ENCODE measurements at places on chromosomes 6 and 20.
A peak's percentile ranks its signal among the peaks of the same experiment; 100 is the strongest.

DNA sequence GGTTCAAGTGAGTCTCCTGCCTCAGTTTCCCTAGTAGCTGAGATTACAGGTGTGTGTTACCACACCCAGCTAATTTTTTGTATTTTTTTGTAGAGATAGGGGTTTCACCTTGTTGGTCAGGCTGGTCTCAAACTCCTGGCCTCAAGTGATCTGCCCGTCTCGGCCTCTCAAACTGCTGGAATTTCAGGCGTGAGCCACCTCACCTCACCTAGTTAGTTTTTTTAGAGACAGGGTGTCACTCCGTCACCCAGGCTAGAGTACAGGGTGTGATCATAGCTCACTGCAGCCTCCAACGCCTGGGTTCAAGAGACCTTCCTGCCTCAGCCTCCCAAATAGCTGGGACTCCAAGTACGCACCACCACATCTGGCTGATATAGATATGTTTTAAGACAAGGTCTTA is 22.9 kb downstream of the SYTL3 start:
- H3K4me3 ChIP-seq, result no peak overlapping the region
- no peak overlapping the region for H3K27ac ChIP-seq
- H3K4me1 ChIP-seq, result no peaks in the 10 kb centered on the region
- no peaks in the 10 kb centered on the region for H3K36me3 ChIP-seq
- DNase-seq, result no peak

GRCh38 chr20:986733-987355 is 15.3 kb downstream of the RSPO4 start:
- no peaks in the 10 kb centered on the region for H3K36me3 ChIP-seq
- H3K27ac ChIP-seq, result no peak overlapping the region
- no peak for DNase-seq
- no peak overlapping the region for H3K4me3 ChIP-seq
- no peaks in the 10 kb centered on the region for H3K4me1 ChIP-seq

DNA sequence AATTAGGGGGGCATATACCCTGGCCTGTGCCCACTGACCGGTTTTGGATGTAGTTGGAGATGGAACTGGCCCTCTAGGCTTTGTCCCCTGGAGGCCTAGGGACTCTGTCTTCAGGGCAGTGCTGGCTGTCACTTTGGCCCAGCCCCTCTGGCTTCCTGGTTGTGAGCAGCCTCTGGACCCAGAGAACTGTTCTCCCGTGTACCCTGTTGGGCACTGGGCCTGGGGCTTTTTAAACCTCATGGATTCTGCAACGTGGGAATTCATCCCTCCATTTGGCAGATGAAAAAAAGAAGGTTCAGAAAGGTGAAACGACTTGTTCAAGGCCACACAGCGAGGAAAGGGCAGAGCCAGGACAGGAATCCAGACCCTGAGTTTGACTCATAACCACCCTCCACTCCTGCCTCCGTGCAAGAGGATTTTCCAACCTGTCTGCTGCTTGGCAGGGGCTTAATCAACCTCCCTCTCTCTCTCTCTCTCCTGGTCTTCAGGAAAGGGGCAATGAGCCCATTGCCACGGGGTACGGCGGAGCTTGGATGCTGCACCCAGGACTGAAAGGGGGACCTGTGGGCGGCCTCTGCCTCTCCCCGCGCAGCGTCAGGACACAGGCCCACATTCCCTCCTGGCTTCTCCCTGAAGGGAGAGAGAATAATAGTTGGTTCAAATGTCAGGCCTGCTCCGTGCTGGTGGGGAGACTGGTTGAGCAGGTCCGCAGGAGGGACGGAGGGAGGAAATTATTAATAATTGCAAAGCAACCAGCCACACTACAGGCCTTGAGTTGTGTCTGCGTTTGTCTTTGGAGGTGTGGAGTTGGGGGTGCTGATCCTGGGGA is 56.0 kb downstream of the CEBPB start:
- no peaks in the 10 kb centered on the region for H3K27me3 ChIP-seq
- H3K4me1 ChIP-seq, result no peaks in the 10 kb centered on the region
- H3K36me3 ChIP-seq, result no peaks in the 10 kb centered on the region
- no peak overlapping the region for H3K27ac ChIP-seq

- H3K36me3 ChIP-seq, result no peaks in the 10 kb centered on the region
- H3K4me1 ChIP-seq, result peaks cover 8% of the 10 kb centered on the region
- DNase-seq, result no peak
- H3K4me3 ChIP-seq, result no peak overlapping the region
- no peaks in the 10 kb centered on the region for H3K27me3 ChIP-seq
Measured at GRCh38 chr6:157550114-157550989, 169.4 kb downstream of the ZDHHC14 start.

- no peaks in the 10 kb centered on the region for H3K27me3 ChIP-seq
Measured at GRCh38 chr20:8943631-8944030, 125.3 kb upstream of the PLCB4 start.

DNA sequence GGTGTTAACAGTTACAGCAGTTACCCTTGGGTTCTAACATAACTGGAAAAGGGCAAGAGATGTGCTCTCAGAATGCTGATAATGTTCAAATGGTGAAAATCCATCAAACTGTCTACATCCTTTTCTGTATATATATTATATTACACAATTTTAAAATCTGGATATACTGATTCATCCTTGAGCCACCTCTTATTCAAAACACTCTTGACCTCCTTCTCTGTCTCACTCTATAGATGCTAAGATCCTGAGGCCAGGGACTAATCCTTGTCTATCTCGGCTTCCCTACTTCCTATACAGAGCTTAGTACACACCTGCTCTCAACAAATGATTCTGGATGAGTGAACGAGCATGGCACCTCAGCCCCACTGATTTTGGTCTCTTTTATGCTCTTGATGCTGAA is 47.3 kb downstream of the HIVEP2 start:
- H3K27me3 ChIP-seq, result no peaks in the 10 kb centered on the region
- H3K4me1 ChIP-seq, result no peaks in the 10 kb centered on the region
- no peak overlapping the region for H3K27ac ChIP-seq
- DNase-seq, result no peak
- no peak overlapping the region for H3K4me3 ChIP-seq

DNA sequence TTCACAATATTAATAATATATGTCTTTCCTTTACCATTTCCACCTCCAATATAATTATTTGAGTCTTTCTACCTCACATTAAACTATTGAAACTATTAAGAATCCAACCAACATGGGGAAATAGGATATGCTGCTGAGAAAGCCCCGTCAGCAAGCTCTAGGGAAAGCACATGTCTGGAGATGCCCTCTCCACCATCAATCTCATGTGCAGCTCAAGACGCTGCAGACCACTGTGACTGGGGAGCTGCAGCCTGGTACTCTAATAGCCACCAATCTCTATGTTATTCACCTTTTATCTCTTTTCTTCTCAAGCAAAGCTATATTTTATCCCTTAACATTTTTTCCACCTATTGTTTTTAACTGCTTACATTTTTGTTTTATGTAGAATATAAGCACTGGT is 50.3 kb downstream of the COL9A1 start:
- no peak overlapping the region for H3K27ac ChIP-seq
- no peaks in the 10 kb centered on the region for H3K27me3 ChIP-seq
- H3K4me3 ChIP-seq, result no peak overlapping the region
- no peak for DNase-seq
- H3K4me1 ChIP-seq, result no peaks in the 10 kb centered on the region

DNA sequence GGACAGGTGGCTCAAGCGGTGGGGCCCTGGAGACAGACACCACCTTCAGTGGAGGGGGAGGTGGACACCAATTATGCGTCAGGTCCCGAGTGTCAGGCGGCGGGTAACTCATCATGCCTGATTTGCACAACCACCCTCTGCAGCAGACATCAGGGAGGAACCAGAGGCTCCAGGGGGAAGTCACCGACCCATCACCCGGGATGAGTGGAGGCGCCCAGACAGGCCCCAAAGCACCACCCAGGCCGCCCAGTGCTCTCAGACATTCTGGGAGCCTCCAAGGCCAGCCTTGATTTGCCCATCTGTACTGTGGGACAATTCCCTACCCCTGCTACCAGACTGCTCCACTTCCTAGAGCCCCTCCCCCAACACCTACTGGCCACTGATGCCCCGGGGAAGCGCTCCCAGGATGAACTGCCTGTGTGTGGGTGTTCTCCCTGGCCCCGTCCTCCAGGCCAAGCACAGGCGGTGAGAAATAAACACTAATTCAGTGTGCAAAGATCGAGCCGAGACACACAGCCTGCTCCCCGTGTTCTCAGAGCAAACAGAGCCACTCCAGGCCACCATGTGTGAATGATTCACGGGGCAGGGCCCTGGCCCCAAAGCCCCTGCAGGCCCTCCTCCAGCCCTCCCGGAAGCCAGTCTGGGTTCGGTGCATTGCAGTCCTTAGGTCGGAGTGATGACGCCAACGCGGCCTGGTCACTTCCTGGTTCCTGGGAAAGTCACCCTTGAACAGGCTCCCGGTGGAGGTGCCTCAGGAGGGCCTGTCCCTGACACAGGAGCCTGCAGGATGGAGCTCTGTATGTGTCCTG is 107.2 kb downstream of the ASXL1 start:
- no peaks in the 10 kb centered on the region for H3K36me3 ChIP-seq
- DNase-seq, result no peak
- no peaks in the 10 kb centered on the region for H3K4me1 ChIP-seq
- H3K4me3 ChIP-seq, result no peak overlapping the region
- H3K27me3 ChIP-seq, result no peaks in the 10 kb centered on the region

DNA sequence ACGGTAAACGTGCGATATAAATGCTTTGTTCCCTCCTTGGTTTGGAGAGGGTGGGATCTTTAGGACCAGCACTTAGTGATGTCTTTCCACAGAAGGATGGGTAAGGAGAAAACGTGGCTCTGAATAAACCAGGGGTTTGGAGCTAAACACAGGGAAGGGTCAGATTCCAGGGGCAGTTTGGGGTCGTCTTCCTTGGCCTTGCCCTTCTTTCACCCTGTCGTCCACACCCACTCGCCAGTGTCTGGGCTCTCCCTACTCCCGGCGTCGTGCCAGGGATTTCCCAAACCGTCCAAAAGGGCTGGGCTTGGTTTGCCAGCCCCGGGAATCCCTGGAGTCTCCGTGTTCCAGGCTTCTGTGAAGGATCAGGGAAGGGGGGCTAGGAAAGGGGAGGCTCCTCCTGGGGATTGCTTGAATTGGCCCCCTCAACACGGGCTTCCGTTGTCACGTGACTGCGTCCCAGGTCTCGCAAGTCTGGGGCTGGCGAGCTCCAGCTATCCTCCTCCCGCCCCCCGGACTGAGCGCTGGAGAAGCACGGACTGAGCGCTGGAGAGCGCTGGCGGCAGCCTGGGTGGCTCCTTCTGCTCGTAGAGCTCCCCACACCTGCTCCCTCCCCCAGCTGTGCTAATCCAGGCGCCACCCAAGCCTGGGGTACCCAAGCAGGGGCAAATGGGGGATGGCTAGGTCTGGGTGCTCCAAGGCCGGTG is 9.4 kb upstream of the ARMC12 start:
- peak overlapping the region; percentile 53 for H3K4me3 ChIP-seq
- H3K4me1 ChIP-seq, result peaks cover 84% of the 10 kb centered on the region

- peak overlapping the region; percentile 33 for H3K4me3 ChIP-seq
- H3K4me1 ChIP-seq, result no peaks in the 10 kb centered on the region
- no peaks in the 10 kb centered on the region for H3K27me3 ChIP-seq
- H3K27ac ChIP-seq, result no peak overlapping the region
- DNase-seq, result no peak
- no peaks in the 10 kb centered on the region for H3K36me3 ChIP-seq
Measured at GRCh38 chr20:17225851-17226409, 910 bp upstream of the PCSK2 start.
